ENCODE measurements at places on chromosomes 2 and 18.

DNA sequence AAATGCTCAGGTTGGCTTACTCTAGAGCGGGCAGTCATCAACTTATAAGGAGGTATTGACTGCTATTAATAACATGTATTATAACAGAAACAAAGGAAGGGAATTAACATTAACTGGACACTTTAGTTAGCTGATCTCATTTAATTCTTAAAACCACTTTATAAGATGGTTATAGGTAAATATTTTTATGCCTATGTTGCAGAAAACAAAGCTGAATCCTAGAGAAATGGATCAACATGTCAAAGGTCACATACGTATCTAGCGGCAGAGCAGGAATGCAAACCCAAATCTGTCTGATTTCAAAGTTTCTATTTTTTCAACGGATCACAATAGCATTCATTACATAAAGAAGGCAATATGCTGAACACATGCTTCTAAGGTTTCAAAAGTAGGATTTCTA is 200.0 kb downstream of the PDE1A start:
- DNase-seq, result no peak

- DNase-seq, result no peak
These were observed 1.7 kb downstream of the ARHGAP28 start for GRCh38 chr18:6731222-6731596.

DNA sequence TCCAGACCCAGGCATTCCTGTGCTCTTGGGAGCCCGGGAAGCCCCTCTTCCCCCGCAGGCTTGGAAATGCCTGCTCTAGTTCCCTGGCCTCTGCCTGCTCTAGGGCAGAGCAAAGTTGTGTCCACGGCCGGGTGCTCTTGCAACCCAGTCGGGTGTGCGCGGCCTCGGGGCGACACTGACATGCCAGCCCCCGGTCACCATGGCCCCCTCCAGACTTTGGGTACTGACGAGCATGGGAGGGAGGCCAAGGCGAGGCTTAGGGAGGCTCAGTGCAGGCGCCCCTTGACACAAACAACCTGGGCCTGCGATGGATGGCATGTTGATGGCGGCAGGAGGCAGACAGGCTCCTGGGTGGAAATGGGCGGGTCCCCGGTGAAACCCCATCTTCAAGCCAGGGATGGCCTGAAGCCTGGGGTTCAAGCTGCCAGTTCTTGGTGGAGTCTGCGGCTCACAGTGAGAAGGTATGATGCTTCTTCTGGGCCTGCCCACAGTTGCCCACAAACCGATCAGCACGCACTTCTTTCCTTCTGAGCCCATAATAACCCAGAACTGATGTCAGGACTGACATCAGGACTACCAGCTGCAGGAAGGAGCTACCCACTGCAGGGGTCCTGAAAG is 689.9 kb downstream of the DSC3 start:
- no peak for DNase-seq

- no peak for DNase-seq
These were observed 186.4 kb upstream of the ST6GAL2 start for GRCh38 chr2:107072150-107072940.

DNA sequence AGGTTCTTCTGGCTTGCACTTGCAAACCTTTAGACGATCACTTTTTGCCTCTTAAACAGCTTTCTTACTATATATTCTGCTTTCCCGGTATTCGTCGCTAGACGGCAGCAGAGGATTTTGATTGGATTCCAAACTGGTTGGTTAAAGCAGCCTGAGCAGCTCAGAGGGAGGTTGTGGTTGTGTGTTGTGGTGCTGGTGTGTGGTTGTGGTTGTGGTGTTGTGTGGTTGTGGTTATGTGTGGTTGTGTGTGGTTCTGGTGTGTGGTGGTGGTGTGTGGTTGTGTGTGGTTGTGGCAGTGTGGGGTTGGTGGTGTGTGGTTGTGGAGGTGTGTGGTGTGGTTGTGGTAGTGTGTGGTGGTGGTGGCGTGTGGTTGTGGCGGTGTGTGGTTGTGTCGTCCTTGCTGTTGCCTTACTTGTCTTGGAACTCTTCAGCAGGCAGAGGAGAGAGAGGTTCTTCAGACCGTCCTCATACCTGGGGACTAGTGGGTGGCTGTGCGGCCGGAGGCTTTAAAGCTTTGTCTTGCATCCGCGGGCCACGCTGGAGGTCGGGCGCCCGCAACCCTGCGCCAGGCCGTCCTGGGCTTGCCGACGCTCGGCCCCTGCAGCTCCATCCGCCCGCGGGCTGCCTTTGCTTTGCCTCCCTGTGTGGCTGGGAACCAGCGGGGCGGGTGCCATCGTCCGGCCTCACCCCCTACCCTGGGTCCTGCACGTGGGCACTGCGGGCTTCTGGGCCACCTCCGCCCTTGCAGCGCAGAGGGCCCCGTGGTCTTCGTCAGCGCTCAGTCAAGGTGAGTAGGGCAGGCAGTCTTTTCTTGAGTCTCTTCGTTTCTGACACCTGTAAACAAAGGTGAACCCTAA is 190.8 kb downstream of the ARHGAP28 start:
- DNase-seq, result peak; percentile 61

GRCh38 chr2:130871843-130872740 is 35.4 kb downstream of the ARHGEF4 start:
- DNase-seq, result no peak

- no peak for DNase-seq
These were observed 21.8 kb downstream of the CFAP210 start for GRCh38 chr2:169672406-169672805.

DNA sequence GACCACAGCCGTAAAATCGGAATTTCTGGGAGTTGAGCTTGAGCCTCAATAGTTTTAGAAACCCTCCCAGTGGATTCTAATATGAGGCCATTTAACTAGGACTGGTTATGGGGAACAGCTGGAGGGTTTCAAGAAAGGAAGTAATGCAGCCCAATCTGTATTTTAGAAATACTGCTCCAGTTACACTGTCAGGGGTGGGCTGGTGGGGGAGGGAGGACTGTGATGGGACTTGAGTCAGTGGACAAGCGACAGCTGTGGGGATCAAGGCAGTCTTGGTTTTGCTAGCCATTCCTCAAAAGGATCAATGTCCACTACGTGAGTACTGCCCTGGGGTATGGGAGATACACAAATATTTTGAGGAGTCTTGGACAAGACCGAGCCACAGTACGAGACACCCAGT is 34.8 kb downstream of the ASB1 start:
- no peak for DNase-seq

DNA sequence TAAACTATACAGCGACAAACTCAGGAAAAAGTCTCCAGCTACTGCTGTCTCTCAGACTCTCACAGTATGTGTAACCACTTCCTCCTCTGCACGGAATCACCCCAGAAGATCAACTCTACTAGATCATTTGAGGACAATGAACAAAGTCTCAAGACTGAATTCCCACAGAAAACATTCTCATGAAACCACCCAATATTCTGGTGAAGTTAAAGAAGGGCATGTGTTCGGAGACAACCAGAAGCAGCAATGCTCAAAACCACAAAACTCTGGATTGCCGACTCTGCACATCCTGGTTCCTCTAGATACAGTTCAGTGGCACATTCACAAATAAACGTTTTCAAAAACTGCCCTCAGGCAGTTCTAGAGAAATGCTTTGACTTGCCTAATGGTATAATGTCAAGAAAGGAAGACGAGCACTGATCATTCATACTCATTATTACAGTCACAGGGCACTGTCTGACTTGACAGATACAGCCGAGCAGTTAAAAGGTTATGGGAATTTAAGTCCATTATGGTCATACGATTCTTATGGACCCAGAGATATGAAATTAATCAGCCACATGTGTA is 91.9 kb upstream of the STK17B start:
- peak; percentile 77 for DNase-seq

GRCh38 chr2:229287823-229288222 is 16.7 kb upstream of the PID1 start:
- DNase-seq, result no peak

DNA sequence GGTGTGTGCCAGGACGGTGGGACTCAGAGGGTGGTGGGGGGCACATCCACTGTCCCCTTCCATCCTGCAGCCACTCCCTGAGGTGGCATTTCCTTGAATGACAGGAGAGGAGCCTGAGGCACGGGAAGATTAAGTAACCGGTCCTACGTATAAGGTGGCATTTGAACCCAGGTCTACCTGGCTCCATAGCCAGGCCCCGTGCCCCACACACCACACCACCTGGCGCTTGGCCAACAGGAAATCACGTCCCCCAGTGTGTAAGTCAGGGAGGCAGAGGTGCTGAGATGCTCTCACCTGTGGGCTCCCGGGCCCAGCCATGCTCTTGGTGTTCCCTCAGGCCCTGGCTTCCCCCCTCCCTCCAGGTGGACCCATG is 53.7 kb downstream of the HPCAL1 start:
- DNase-seq, result no peak

DNA sequence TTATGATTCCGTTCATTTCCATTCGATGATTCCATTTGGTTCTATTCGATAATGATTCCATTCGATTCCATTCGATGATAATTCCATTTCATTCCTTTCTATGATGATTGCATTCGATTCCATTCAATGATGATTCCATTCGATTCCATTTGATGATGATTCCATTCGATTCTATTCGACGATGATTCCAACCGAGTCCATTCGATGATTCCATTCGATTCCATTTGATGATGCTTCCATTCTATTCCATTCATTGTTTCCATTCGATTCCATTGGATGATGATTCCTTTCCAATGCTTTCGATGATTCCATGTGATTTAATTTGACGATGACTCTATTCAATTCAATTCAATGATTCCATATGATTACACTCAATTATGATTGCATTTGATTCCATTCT is 1093.5 kb downstream of the RPIA start:
- no peak for DNase-seq

DNA sequence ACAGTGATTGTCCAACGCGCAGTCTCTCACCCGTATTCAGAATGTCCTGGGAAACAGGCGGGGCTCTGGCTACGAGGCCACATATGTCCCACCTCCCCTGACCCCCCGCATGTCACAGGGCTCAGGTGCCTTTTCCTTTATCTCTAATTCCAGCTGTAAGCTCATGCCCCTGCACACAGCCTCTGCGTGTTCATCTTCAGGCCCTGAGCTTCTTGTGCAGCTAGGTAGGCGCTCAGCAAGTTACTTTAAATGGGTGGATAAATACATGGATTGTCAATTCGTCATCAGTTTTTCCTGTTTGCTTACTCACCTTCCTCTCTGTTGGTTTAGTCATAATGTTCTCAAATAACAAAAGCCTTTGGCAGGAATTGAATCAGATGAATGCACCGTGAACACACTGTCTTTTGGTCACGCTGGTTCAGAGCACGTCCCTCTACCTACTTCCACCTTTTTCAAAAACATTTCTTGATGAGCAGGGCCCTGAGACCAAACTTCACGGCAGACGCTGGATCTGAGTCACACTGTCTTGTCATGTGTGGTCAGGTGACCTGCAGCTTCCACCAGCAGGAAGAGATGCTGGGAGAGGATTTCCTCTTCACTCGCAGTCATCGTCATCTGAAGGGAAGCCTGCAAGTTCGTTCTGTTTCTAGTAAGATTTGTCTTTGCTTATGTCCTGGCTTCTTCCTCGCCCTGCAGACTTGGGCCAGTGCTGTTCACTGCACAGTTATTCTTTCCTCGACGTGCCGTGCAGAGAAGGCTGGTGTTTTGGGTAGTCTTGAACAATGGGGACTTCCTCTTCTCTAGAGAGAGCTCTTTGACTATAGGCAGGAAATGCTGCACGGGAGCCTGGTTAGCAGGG is 138.1 kb downstream of the PTGR3 start:
- DNase-seq, result peak; percentile 94

- no peak for DNase-seq
These were observed 111.5 kb downstream of the DIS3L2 start for GRCh38 chr2:232073026-232073425.

- peak; percentile 38 for DNase-seq
These were observed 327.1 kb downstream of the CMPK2 start for GRCh38 chr2:6538607-6539006.

- no peak for DNase-seq
These were observed 34.9 kb downstream of the TEX44 start for GRCh38 chr2:231627384-231628120.

- no peak for DNase-seq
These were observed 315.4 kb downstream of the CDH2 start for GRCh38 chr18:27861539-27861938.

- no peak for DNase-seq
These were observed 87.5 kb downstream of the ZCCHC2 start for GRCh38 chr18:62610351-62610700.

GRCh38 chr2:191686066-191686465 is 8.1 kb downstream of the NABP1 start:
- no peak for DNase-seq

- DNase-seq, result no peak
These were observed 20.6 kb downstream of the EIF4E2 start for GRCh38 chr2:232571026-232571474.

DNA sequence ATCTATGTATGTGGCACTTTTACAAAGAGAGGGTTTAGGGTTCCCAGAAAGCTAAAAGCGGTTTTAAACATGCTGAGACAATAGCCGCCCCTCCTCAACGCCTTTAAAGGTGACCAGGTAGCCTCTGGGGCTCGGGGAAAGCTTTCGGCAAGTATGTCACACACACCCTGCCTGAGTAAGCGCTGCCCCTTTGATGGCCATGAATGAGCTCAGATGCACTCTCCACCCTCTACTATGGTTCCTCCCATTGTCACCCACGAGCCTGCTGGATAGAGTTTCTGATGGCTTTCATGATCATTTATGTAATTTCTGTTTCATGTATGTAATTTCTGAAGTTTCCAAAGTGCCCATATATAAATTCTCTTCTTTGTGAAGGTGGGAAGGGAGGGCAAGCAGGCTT is 44.1 kb upstream of the GRHL1 start:
- DNase-seq, result no peak

DNA sequence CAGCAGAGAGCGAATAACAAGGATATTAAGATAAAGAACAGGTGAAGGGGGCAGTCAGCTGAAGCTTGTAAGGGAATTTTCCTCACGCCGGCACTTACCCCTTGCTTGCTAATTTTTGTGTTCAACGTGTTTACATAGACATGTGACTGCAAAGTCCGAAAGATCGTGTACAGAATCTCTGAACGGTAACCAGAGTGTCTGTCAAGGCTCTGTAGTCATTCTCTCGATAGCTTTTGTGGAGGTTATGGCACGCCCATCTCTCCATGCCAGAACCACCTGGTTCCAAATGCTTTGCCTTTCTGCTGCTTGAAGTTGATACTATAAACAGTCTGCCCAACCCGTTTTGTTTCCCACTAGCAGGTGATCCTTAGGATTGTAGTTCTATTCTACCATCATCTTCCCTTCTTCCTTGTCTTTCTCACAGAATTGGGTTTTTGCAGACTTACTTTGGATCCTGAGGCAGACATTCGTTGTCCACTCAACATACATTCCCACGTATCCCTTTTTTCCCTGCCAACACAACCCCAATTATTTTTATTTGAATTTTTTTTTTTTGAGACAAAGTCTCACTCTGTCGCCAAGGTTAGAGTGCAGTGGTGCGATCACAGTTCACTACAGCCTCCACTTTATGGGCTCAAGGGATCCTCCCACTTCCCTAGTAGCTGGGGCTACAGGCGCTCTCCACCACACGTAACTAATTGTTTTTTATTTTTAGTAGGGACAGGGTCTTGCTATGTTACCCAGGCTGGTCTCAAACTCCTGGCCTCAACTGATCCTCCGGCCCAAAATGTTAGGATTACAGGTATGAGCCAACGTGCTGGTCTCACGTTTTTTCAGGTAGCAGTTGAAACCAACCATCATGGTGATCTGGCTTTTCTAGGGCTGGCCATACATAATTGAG is 1.3 kb upstream of the USP34 start:
- peak; percentile 52 for DNase-seq
